ENCODE measurements at places on chromosomes 4 and X. TPM values are rescaled to one million over a fixed set of nuclear protein-coding genes. Genes with fewer than 3 reads are reported as not detected.
A peak's percentile ranks its signal among the peaks of the same experiment; 100 is the strongest.

DNA sequence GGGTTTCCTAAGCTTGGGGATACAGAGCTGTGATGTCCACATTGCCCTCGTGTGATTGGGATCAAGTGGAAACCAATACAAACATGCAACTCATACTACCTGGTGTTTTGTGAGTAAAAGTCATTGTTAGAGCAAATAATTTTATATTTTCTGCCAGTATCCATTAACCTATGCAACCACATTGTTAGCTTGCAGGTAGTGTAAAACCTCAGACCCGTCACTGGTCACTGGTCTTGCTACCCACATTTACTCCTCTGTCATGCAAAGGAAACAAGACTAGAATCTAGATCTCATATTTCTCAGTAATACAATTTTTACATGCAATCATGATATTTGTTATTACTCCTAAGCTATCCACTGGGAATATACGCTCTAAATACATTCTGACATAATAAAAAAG is 324.3 kb upstream of the NDST4 start:
- H3K4me3 ChIP-seq: no peak overlapping the region
- no peaks in the 10 kb centered on the region for H3K4me1 ChIP-seq
- no peak overlapping the region for H3K27ac ChIP-seq
- no peak for DNase-seq

GRCh38 chr4:152936446-152937335 is 568 bp downstream of the FHDC1 start:
- no peaks in the 10 kb centered on the region for H3K4me1 ChIP-seq
- H3K4me3 ChIP-seq: peak overlapping the region; percentile 50
- no peaks in the 10 kb centered on the region for H3K36me3 ChIP-seq
- no peak overlapping the region for H3K27ac ChIP-seq
- peak; percentile 35 for DNase-seq
- peaks cover 17% of the 10 kb centered on the region for H3K27me3 ChIP-seq

DNA sequence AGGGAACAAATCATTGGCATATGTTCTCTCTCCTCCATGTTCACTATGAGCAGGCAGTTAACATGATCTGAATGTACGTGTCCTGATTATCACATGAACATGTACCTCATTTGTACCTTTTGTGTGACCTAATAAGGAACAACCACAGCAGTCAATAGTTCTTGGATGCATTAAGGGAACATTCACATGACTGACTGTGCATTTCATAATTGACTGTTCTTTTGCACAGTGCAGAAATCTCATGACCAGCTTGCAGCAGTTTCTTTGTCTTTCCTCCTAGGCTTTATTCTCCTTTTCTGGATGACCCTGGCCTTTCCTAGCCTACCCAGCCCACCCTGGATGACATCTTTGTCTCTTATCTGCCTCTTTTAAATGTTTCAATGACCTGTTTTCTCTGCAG is 56.6 kb upstream of the TEX13A start:
- H3K4me1 ChIP-seq: no peaks in the 10 kb centered on the region
- no peaks in the 10 kb centered on the region for H3K36me3 ChIP-seq
- H3K4me3 ChIP-seq: no peak overlapping the region
- H3K27ac ChIP-seq: no peak overlapping the region

DNA sequence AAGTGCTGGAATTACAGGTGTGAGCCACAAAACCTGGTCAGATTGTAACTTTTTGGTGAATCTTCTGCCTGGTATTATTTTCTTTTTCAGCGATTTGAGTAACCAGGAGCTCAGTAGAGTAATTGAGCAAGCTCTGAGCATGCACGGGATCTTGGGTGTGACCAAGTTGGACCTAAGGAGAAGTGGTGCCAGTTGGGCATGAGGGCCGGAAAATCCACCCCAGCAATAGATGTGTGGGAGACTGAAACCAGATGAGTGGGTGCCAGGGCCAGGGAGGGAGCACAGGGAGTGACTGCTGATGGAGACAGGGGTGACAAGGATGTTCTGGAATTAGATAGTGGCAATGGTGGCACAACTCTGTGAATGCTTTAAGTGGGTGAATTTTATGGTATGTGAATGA is 3.7 kb upstream of the CCNQ start:
- H3K27me3 ChIP-seq: peaks cover 24% of the 10 kb centered on the region
- no peak for DNase-seq

DNA sequence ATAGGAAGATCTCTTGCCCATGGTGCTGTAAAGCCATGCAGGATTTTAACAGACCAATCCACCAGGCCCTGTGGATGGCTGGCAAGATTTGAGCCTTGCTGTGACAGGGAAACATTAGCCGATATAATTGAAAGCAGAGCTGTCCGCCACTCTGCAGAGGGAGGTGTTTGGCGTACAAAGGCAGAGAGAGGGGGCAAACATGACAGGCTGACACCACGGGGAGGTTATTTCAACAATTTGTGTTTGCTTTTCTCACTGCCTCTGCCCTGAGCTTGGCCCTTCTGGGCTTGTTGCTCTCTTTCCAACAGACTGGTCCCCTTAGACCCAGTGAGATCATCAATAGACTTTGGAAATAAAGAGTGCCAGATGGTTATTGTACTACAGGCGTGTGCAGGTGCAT is 59.4 kb downstream of the CLNK start:
- no peaks in the 10 kb centered on the region for H3K36me3 ChIP-seq
- no peaks in the 10 kb centered on the region for H3K4me1 ChIP-seq
- H3K27ac ChIP-seq: no peak overlapping the region
- H3K27me3 ChIP-seq: no peaks in the 10 kb centered on the region
- no peak overlapping the region for H3K4me3 ChIP-seq

- H3K27me3 ChIP-seq: no peaks in the 10 kb centered on the region
- no peaks in the 10 kb centered on the region for H3K36me3 ChIP-seq
- H3K27ac ChIP-seq: no peak overlapping the region
- H3K4me1 ChIP-seq: no peaks in the 10 kb centered on the region
Observed at GRCh38 chr4:124210746-124211145, 501.8 kb downstream of the ANKRD50 start.

DNA sequence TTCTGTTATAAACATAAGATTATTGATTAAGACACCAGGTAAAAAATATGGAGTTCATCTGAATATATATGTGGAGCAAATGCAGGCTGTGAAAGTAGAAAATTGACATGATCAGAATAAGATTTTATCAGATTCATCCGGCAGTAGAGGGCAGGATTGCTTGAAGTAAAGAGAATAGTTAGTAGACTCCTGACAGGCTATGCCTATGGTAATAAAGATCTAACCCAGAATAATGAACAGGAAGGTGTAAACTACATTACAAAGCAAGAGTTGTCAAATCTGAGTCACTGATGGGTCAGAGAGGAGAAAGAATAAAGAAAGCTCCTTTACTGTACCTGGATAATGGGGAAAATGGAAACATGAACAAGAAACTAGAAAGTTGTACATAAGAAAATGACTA is 20.8 kb upstream of the TMEM184C start:
- no peak overlapping the region for H3K27ac ChIP-seq
- no peak for DNase-seq
- no peak overlapping the region for H3K4me3 ChIP-seq
- no peaks in the 10 kb centered on the region for H3K27me3 ChIP-seq
- no peaks in the 10 kb centered on the region for H3K4me1 ChIP-seq
- H3K36me3 ChIP-seq: no peaks in the 10 kb centered on the region

DNA sequence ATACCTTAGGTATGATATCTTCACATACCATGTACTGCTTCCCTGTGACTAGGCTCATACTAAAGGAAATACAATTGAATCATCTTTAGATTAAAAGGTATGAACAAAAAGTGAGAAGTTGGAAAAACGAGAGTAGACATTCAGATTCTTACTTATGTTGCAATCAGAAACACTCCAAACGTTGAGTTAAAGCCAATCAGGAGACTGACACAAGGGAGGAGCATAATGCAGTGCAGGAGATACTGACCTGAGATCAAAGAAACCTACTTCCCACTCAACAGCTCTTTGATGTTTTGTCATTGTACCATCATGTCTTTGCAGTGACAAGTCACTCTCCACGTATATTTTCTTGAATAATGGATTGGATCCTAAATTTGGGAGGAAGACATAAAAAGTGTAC is 8.9 kb upstream of the PCDH18 start:
- H3K27me3 ChIP-seq: no peaks in the 10 kb centered on the region
- H3K27ac ChIP-seq: no peak overlapping the region
- no peaks in the 10 kb centered on the region for H3K36me3 ChIP-seq
- no peaks in the 10 kb centered on the region for H3K4me1 ChIP-seq
- no peak overlapping the region for H3K4me3 ChIP-seq

DNA sequence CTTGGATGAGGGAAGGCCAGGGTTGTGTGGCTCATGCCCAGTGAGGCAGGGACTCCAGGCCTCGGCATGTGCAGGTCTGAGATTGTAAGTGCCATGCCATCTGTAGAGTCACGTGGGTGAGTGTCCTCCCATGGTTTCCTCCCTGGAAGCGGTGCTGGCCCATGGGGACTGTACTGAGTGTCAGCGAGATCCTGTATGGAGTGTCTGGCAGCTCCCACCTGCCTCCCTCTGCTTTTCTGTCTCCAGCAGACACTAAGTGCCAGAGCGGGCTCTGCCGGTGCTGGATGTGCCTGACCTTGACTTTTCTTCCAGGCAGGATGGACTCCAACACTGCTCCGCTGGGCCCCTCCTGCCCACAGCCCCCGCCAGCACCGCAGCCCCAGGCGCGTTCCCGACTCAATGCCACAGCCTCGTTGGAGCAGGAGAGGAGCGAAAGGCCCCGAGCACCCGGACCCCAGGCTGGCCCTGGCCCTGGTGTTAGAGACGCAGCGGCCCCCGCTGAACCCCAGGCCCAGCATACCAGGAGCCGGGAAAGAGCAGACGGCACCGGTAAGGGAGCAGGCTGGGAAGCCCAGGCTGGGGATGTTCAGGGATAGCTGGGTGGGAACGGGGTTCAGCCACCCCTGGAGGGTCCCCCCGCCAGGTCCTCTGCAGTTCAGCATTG is 7.6 kb downstream of the WFS1 start:
- no peak for DNase-seq
- peaks cover 3% of the 10 kb centered on the region for H3K27me3 ChIP-seq
- no peak overlapping the region for H3K4me3 ChIP-seq
- H3K27ac ChIP-seq: no peak overlapping the region
- H3K36me3 ChIP-seq: no peaks in the 10 kb centered on the region

- H3K27ac ChIP-seq: no peak overlapping the region
- H3K4me3 ChIP-seq: no peak overlapping the region
- no peak for DNase-seq
- no peaks in the 10 kb centered on the region for H3K4me1 ChIP-seq
Observed at GRCh38 chr4:165612936-165613335, 234.1 kb downstream of the CPE start.

GRCh38 chr4:58602022-58602421 is 1491.8 kb upstream of the IGFBP7 start:
- H3K27ac ChIP-seq: no peak overlapping the region
- no peak for DNase-seq
- no peaks in the 10 kb centered on the region for H3K27me3 ChIP-seq
- no peak overlapping the region for H3K4me3 ChIP-seq
- no peaks in the 10 kb centered on the region for H3K4me1 ChIP-seq

GRCh38 chrX:108138814-108139702 is 47.5 kb downstream of the ATG4A start:
- H3K27me3 ChIP-seq: no peaks in the 10 kb centered on the region
- no peaks in the 10 kb centered on the region for H3K4me1 ChIP-seq
- H3K36me3 ChIP-seq: peaks cover 12% of the 10 kb centered on the region
- H3K27ac ChIP-seq: no peak overlapping the region
- DNase-seq: peak; percentile 28
- no peak overlapping the region for H3K4me3 ChIP-seq

GRCh38 chr4:19038231-19038630 is 1016.7 kb upstream of the LCORL start:
- H3K27me3 ChIP-seq: no peaks in the 10 kb centered on the region
- DNase-seq: no peak
- H3K4me3 ChIP-seq: no peak overlapping the region
- H3K36me3 ChIP-seq: no peaks in the 10 kb centered on the region
- no peaks in the 10 kb centered on the region for H3K4me1 ChIP-seq

GRCh38 chrX:68870357-68870756 is 41.5 kb downstream of the EFNB1 start:
- H3K4me3 ChIP-seq: no peak overlapping the region
- H3K27ac ChIP-seq: no peak overlapping the region
- no peaks in the 10 kb centered on the region for H3K4me1 ChIP-seq
- H3K36me3 ChIP-seq: no peaks in the 10 kb centered on the region

DNA sequence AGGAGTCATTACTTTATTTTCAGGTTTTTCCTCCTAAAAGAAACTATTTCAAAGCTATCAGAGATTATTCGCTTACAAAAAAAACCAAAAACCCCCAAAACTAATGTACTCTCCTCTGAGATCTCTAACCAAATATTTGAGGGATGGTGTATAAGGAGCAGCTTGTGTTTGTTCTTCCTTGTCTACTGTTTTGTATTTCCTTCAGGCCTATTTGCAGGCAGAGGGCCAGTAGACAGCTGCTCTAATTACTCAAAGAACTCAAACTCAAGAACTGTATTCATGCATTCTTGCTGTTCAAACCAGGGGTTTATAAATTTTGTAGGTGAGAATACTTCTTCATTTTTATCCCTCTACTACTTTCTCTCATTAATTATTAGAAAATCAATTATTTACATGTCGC is 51.3 kb downstream of the SH3RF1 start:
- no peak overlapping the region for H3K4me3 ChIP-seq
- H3K27me3 ChIP-seq: no peaks in the 10 kb centered on the region
- no peaks in the 10 kb centered on the region for H3K4me1 ChIP-seq
- DNase-seq: no peak

DNA sequence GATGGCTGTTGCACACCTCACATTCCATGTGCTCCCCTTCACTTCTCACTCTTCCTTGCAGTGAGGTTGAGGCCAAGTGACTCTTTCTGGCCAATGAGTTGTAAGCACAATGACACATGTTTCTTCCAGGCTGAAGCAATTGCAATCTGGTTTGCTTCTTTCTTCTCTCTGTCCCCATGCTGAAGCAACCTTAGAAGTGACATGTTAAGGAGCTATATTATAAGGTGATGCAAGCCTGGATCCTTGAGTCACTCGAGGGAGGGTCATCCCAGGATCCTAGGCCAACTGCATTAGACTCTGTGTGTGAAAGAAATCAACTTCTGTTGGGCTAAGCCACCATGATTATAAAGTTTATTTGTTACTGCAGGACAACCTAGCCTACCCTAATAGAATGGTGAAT is 45.5 kb upstream of the HS3ST1 start:
- H3K4me3 ChIP-seq: no peak overlapping the region
- no peaks in the 10 kb centered on the region for H3K27me3 ChIP-seq
- no peaks in the 10 kb centered on the region for H3K36me3 ChIP-seq
- no peak for DNase-seq
- no peak overlapping the region for H3K27ac ChIP-seq

Gene CFAP299
- 0.09 TPM for total RNA-seq

Gene TIGD4
- 0.11 TPM for total RNA-seq

Gene F11
- total RNA-seq: not detected

Gene APLN
- not detected for total RNA-seq

Gene SMIM43
- not detected for total RNA-seq

Gene BLTP1
- 16.3 TPM for total RNA-seq

Gene ACE2
- total RNA-seq: not detected

Gene CXorf58
- total RNA-seq: not detected

Gene NEIL3
- total RNA-seq: 12.9 TPM

Gene MXRA5
- total RNA-seq: 0.04 TPM

Gene UGT2B15
- 0.16 TPM for total RNA-seq

Gene CDK16
- 97.2 TPM for total RNA-seq

Data from K562 (cell line).